ENCODE measurements at places on chromosomes 11 and 22.

- no peak for DNase-seq
Measured at GRCh38 chr11:31813391-31814175, 2.5 kb upstream of the PAX6 start.

DNA sequence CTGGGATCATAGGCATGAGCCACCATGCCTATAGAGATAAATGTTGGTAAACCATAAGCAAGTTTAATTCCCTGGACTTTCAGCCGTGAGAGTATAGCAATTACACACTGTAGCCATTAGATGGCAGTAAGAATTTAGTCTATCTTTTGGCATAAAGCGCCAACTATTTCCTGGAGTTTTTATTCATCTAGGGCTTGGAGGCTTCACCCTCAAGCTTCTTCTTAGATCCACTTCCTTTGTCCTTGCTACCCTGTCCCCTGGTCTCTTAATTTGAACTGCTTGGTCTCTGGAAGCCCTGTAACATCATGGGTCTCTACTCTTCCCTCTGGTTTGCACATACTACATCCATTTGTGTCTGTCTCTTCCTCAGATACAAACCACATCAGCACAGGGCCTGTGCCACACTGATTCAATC, 38.2 kb downstream of the OR10A6 start:
- peak; percentile 56 for DNase-seq

DNA sequence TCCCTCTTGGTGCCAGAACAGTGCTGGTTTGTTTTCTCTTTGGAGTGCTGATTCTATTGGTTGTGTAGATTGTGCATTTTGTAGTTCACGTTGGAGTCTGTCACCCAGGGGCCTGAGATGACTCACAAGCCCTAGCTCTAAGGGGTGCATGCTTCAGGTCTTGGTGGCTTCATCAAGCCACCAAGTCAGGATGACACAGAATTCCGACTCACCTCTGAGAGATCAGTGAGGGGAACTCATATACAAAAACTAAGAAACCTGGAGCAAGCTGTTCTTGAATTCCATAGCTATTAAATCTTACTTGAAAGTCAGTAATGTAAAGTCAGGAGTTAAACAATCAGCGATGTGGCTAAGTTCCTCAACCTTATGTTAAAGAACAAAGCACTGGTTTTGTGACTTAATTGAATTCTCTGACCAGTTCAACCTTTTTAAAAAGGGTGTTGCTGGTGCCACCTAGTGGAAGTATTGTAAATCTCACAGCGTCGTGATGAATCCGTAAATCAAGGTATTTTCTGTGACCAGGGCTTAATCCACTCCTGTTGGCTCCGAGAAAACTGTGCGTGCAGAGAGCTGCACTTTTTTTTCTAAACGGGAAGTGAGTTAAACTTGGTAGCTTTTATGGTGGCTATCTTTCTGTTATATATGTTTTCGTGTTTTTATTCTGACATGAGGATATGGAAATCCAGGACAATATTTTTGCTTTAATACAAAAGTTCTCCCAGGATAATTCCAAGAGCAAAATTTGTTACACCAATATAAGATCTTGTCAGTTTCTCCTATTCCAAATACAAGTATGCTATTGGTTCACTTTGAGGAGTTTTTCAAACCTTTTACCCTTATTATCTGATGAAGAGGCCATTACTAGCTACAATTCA, 14.6 kb downstream of the MMP13 start:
- peak; percentile 70 for DNase-seq

- DNase-seq, result no peak
Measured at GRCh38 chr11:111798279-111798678, 32.1 kb upstream of the PPP2R1B start.

DNA sequence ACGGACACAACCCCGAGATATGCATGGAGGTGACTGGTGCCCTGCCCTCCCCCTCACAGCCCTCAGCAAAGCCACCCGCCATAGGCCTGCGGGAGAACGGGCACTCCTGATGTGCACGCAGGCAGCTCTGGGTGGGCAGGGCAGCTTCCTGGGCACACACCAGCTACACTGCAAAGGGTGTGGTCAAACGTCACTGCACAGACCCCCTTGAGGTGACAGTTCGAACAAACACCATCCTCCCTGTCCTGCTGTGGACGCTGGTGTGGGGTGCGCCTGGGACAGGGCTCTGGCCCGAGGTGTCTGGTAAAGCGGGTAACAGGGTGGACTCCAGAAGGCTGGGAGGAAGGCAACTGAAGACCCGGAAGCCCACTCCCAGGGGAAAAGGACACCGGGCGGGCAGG, 21.9 kb upstream of the MOB2 start:
- no peak for DNase-seq

- DNase-seq, result no peak
Measured at GRCh38 chr11:76763573-76764346, 19.4 kb upstream of the TSKU start.

DNA sequence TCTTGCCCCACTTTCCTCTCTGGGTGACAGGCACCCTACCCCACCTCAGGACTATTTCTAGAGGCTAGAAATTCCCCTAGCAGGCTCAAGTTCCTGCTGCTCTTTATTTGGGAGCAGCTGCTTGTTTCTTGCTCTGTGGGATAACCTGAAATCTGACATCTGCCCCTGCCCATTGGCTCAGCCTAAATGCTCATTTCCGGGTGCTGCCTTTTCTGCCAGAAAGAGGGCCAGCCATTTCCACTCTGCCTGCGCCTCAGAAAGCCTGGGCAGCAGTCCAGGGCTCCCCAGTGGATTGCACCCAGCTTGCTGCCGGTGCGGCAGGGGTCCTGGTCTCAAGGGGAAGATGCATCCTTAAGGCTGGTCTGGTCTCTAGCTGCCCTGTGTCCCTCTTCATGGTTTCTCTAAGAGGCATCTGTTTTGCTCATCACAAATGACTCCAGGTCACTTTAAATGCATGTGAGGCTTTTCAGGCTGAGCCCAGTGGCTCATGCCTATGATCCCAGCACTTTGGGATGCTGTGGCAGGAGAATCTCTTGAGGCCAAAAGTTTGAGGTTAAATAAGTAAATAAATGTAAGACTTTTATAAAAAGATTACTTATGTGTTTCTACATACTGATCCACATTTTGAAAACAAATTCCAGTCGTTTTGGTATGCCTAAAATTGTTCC, 10.3 kb upstream of the PNPLA5 start:
- DNase-seq, result no peak

DNA sequence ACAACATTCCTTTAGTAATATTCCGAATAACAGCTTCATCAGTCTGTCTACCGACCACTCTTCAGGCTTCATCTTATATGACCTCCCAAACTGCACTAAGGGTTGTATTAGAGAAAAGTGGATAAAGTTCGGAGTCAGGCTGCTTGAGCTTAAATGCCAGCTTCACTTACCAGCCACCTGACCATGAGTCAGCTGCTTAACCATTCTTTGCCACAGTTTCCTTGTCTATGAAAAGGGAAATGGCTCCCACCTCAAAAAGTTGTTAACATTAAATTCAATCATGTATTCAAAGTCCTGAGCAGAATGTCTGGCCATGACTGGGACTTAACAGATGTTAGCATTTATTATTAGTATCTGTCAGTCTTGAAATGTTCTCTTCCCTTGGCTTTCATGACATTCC, 20.9 kb downstream of the LIMK2 start:
- DNase-seq, result no peak

- no peak for DNase-seq
Measured at GRCh38 chr11:61079416-61080150, 22.7 kb upstream of the CD5 start.

DNA sequence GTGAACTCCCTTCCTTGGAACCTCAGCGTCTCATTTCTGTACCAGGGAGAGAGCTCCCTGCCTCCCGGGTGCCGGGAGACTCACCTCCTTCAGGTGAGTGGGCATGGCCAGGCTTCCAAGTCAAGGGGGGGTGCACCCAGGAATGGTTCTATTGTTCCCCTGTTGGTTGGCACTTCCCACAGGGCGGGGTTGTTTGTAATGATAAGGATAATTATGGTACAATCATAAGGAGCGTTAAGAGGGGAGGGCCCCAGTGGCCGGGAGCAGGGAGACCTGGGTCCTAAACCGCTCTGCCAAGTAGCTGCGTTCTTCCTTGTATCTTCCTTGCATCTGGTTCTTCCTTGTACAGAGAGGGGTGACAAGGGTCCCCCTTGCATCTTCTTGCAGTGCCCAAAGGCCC, 79.1 kb downstream of the LRRC32 start:
- DNase-seq, result no peak

DNA sequence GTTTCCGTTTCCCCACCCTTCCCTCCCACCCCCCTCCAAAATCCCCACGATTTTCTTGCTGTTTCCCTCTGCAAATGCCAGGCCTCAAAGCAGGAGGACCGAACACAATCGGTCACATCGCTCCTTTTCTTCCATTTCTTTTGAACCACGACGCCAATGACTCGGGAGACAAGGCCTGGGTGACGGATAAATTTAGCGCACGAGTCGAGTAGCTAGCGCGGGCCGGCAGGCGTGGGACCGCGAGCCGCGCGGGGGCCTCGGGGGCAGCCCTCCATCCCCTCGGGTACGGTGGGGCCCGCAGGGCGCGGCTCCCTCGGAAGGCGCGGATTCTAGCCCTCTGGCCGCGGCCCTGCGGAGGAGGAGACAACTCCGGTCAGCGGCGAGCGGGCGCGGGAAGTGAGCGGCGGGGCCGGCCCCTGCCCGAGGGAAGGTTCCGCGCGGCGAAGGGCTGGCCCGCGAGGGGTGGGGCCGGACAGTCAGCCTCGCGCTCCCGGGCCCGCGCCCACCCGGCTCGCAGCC, 414 bp downstream of the JOSD1 start:
- no peak for DNase-seq

- no peak for DNase-seq
Measured at GRCh38 chr11:64367931-64368672, 9.1 kb downstream of the RPS6KA4 start.

DNA sequence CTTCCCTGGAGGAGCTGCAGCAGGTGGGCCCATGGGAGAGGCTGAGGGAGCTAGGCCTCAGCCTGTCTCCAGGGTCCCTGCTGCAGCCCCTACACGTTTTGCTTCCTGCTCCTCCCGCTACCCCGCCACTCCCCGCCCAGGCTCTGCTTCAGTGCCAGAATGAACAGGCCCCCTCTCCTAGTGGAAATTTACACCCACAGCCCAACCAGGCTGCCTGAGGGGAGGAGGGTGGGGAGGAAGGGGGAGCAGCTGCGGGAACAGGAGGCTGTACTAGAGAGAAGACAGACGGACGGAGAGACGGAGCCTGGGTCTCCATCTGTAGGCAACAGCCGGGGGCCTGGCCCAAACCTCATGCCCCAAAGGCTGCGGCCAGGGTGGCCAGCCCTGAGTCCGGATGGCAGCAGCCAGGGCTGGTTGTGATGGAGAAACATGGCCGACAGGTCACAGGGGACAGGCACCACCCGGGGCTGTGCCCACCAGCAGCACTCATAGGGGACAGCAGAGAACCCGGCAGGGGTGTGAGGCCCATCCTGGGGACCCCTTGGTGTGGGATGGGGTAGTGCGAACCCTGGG, 20.6 kb downstream of the FLRT1 start:
- DNase-seq, result no peak

- no peak for DNase-seq
Measured at GRCh38 chr11:77059806-77060205, 7.0 kb upstream of the CAPN5 start.

DNA sequence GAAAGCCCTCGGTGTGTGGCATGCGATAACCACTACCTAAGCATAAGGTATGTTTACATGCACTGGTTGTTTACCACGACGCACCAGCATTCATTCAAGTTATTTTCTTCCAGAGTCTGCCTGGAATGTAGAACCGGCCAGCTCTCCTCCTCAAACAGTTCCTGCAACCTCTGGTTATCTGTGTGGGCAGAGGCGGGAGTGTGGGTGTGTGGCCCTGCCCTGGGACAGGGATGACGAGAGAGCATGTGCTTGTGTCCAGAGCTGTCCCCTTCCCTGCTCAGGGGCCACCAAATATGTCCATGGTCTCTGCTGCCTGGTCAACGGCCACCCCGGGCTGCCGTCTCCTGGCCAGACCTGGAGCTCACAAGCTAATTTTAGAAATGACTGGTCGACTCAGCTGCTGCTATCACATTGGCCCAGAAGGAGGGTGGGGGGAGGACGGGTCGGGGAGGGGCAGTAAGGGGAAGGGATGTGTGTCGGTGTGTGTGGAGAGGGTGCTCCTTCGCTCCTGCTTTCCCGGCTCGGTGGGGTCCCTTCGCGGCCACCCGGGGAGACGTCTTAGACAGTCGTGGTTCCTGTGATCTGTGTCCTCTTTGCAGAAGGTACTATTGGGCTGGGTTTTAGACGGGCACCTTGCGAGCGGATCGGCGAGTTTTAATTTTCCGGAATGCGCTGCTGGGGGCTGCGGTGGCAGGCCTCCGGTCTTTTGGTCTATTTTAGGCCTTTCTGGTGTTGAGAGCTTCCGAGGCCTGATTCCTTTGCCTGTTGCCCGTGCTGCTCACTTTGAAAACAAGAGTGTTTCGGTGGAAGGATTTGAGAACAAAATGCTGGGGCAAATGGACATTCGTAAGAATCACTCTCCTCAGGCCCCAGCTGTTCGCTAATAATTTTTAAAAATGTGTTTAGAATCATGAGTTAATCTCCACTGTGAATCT, at the start of gene MYO18B:
TSS of gene MYO18B (plus strand) at position 497 of the 935 bp plus-strand sequence. CDS start 18,905 bp downstream, outside the sequence.
- no peak for DNase-seq
